Activated CD8-positive, alpha-beta memory T cell treated with anti-CD3 and anti-CD28 coated beads for 1 hour (primary cell): ENCODE measurements at places on chromosomes 12 and 14.

DNA sequence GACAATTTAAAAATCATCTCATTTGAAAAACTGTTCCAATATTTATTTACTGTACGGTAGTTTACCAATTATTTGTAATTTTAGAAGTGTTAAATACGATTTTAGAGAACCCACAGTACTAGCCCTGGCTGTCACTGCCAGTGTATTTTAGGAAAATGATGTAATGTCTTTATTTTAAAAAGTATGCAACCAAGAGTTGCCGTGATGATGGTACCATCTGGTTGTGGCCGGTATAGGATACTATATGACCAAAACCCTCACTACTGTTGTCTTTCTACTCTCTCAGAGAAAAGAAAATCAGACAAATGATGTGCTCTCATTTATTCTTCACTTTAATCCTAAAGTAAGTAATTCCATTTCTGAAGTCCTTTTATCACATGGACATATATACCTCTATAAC is 395.0 kb downstream of the FOXG1 start:
- DNase-seq, result no peak

GRCh38 chr14:51291016-51291415 is 51.0 kb downstream of the TMX1 start:
- no peak for DNase-seq

GRCh38 chr12:63995512-63995911 is 151.0 kb downstream of the SRGAP1 start:
- DNase-seq, result no peak

DNA sequence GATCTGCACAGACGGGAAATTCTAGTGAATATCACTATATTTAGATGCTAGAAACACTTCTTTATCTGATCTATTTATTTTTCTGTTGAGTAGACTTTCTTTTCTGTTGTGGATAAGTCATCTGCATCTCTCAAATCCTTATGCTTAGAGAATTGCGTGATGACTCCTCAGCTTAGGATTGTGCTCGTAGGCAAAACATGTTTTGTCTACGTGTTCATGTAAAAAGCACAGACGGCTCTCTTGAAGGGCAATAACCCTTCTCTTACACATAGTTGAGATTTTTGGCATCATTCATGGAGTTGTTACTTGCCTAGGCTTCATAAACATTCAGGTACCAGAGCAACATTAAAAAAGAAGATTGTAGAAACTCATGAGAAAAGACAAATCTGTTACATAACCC is 18.6 kb downstream of the PPFIBP1 start:
- no peak for DNase-seq

- no peak for DNase-seq
Measured at GRCh38 chr14:68477461-68478085, 315.3 kb downstream of the ZFP36L1 start.
